ENCODE measurements at places on chromosomes 6 and 20. TPM values are rescaled to one million over a fixed set of nuclear protein-coding genes. Genes with fewer than 3 reads are reported as not detected.

The MUC22 gene
- polyA plus RNA-seq = 0.02 TPM

- no peak for DNase-seq
Observed at GRCh38 chr6:127243501-127243900, 23.2 kb upstream of the RNF146 start.

DNA sequence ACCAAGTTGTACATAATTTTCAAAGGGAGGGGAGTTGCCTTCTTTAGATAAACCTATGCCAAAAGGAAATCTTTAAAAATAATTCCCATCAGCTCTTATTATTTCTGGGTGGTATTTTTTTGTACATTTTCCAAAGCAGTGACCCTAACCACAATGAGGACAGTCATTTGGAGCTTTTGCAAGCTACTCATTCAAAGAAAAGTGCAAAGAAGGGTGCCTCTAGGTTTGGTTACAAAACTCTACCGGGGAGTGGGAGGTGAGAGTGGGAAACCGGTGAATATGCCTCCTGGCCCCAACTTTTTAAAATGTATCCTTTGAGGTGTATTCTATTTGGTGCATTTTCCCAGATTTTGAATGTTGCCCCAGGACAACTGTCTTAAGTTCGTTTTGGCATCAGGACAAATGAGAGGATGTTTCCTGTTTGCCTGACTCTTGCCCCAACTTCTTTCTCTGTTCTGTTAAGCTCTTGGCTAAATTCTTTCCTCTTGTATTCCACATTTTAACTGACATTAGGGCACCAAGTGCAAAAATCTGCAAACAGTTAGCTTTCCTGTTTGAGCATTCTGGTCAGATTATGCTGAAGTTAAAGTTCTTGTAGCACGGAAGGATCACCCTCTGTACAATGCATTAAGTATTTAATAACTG, 78.9 kb downstream of the SLX4IP start:
- DNase-seq = no peak

GRCh38 chr6:156582509-156582992, 194.6 kb upstream of the ARID1B start:
- no peak for DNase-seq

DNA sequence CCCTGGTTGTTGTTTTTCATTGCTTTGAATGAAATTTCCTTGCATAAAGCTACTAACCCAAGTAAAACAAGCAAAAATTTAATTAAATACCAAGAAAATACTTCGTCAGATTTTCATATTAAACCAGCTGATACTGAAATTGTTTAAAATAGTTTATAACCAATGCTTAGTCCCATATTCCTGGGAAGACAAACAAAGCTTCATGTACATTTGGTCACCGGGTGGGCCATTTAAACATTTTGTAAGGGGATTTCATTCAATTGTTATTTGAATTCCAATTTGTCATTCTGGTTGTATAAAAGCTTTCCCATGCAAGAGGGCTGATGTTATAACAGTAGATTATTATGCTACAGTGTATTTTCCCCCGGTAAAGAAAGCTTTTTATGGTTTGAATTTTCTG, 578 bp upstream of the RBBP9 start:
- DNase-seq = no peak

DNA sequence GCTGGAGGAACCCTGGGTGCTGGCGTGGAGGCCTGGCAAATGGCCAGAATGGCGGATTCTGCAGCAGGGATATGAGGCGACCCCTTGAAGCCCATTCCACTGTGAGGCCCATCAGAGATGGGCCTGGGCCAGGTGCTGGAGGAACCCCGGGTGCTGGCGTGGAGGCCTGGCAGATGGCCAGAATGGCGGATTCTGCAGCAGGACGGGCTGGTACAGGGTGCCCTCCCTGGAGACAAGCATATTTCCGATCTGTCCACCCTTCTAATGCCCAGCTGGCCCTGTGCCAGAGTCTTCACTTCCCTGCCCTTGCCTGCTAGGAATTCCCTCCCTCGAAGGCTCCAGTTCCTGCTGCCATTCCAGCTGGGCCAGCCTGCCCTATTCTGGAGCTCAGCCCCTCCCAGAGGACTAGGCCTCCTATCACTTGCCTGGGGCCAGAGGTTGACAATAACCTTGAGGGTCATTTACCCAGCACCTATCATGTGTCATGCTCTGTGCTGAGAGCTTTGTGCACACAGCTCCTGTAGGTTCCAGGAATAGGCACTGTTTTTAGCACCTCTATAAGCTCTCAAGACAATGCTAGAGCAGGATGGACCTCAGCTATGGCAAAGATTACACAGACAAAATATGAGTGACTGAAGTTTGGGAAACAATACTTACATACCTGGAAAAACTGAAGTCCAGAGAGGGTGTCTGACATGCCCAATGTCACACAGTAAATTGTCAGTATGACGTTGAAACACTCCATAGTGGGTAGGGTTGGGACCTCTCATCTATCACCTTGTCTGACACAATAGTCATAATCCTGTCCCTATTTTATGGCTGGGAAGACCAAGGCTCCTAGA, 21.4 kb downstream of the SUN5 start:
- DNase-seq = no peak

The ESF1 gene
- polyA plus RNA-seq = 4.8 TPM

DNA sequence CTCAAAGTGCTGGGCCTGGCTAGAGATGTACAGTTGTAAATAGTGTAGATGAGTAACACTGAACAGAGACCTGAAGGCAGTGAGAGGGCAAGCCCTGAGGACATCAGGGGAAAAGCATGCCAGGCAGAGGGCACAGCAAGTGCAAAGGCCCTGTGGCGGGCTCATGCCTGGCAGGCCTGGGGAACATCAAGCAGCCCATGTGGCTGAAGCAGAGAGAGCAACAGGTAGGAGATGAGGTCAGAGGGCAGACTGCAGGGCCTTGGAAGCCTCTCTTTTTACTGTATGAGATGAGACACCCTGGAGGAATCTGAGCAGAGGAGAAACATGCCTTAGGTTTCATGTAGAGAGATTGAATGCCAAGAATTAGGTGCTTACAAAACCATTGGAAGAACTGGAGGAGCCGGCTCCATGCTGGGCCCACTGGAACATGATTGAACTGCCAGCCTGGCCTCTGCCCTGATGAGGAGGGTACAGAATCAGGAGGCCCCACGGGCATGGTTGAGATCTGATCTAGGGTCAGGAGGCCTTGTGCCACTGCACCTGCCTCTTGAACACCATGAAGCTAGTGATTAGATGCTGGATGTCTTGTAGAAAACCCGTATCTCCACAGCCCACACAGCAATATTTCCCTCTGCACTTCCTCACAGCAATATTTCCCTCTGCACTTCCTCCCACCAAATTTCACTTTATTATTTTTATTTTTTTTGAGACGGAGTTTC, 5.9 kb upstream of the HMGA1 start:
- no peak for DNase-seq

- DNase-seq = no peak
Observed at GRCh38 chr20:48930035-48930434, 8.5 kb downstream of the ARFGEF2 start.

The TMEM14A gene
- polyA plus RNA-seq = 29.6 TPM

DNA sequence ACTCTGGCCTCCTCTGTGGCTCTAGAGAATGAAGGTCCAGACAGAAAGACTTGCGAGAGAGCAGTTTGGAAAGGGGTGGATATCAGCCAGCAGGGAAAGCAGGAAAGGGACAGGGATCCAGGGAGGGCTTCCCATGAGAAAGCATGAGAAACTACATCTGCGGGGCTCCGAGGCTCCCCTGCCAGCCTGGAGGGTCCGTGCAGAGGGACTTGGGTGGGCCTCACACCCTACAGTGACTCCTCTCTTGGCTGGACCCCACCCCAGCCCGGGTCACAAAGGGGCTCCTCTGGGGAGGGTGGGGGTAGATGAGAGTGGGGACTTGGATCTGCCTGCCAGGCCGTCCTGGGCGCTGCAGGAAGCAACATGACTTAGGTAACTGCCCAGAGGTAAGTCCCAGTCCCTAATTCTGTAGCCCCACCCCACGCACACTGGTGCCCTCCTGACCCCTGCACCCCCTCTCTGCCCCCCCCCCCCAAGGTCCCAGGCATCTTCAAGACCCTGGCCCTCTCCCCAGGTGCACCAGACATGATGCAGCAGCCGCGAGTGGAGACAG, at the start of gene TMEM239:
TMEM239 (plus strand) TSS at position 335 of the 553 bp plus-strand sequence; CDS start at position 526, 191 bp downstream.
- no peak for DNase-seq

GRCh38 chr6:43698584-43699349, 11.2 kb upstream of the MRPS18A start:
- DNase-seq = no peak

GRCh38 chr6:113805173-113805790, 51.9 kb upstream of the MARCKS start:
- DNase-seq = no peak

The ZSCAN23 gene
- 0.89 TPM for polyA plus RNA-seq

The WTAP gene
- polyA plus RNA-seq = 55.4 TPM

The PLN gene
- 2.1 TPM for polyA plus RNA-seq

DNA sequence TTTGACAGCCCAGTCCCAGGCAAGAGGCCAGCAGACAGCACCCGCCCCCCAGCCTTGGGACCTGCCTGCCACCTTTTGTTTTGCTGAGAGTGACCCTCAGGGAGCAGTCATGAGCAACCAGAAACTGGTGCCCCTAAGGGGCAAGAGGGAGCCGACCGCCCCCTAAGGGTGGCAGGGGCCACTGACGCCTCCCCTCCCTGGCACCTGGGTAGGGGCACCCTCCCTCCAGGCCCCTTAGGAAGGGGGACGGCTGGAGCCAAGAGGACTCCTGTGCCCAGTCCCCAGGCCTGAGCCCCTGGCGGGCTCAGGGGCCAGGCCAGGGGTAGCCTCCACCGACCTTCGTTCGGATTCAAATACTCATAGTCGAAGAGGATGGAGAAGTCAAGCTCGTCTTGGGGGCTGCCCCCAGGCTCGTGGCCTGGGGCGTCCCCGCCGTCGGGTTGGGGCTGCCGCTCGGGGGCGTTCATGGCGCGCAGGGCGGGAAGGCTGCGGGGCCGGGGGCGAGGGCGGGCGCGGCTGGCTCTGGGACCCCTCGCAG, 417 bp downstream of the NFATC2 start:
- peak; percentile 51 for DNase-seq

The WFDC5 gene
- not detected for polyA plus RNA-seq

GRCh38 chr6:34600101-34600500, 44.0 kb upstream of the SPDEF start:
- no peak for DNase-seq

DNA sequence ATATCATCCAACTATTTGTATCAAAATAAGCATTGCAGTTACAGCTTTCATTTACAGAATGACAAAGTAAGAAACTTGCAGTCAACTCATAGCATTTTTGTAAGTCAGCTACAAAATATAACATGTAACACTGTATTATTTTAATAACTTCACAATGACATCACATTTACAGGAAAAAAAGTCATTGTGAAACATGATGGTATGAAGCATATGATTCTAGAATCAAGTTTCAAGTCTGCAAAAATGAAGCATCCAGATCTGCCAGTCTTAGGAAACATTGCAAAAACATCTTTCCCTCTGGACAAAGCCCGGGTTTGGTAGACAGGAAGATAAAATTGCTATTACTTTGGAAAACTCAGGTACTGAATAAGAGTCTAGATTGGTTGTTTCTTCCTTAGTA, 263.9 kb upstream of the NT5E start:
- DNase-seq = no peak

Measured in pancreas (tissue), 10 donors.